ENCODE measurements at places on chromosomes 2 and 18. TPM values are rescaled to one million over a fixed set of nuclear protein-coding genes. Genes with fewer than 3 reads are reported as not detected.

PTPRM gene
- 59.6 TPM for total RNA-seq

IL36B gene
- total RNA-seq: not detected

SERPINB5 gene
- total RNA-seq: not detected

AGXT gene
- total RNA-seq: not detected

TEX44 gene
- total RNA-seq: not detected

DNA sequence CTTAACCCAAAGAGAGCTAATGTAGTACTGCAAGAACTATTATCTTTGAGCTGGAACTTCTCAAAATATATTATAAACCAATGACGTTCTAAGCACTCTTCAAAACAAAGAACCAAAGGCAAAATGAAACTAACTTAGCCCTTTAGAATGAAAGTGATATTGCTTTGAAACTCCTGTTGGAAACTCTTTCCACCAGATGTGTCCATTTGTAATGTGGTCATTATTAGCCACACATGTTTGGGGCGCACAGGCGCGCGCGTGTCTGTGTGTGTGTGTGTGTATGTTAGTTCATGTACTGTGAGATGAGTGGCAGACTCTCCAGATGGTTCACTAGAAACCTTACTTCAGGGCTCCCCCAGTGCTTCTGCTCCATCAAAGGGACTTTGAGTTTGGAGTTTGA is 323.4 kb downstream of the BCL11A start:
- no peak for DNase-seq

DNA sequence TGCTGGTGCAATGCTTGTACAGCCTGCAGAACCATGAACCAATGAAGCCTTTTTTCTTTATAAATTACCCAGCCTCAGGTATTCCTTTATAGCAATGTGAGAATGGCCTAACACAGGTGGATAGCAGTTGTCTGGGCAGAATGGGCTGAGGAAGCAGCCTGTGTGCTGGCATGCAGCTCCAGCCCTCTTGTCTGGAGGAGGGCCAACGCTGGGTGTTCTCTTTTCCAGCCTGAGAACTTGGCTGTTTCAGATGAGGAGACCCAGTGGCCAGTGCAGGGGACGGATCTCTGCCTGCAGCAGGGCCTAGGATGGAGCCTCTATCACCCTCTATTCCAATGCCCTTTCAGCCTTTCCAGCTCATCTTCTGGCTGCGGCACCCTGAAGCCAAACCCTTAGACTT is 58.8 kb downstream of the CTIF start:
- DNase-seq: no peak

DNA sequence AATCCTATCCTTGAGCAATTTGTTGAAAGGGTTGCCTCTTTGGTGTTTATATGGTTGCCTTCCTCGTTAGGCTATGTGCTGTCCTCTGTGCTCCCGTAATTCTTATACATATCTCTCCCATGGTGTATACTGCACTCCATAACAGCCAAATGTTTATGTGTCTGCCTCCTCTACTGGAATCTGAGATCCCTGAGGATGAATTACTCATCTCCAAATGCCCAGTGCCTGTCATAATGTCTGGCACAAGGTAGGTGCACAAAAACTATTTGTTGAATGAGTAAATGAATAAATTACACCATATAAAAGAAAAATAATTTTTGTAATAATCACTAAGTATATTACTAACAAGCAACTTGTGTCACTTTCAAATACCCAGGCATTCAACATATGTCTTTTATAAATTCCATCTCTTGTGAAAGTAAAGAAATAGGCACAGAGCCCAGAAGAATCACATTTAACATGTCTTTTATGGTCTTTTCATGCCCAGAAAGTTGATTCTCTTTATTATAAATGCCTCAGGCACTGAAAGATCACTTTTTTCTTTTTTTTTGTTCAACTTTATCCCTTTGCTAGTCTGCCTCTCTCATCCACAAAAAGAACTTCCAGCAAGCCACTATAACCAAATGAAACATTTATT is 164.9 kb downstream of the CCDC148 start:
- DNase-seq: no peak

DNA sequence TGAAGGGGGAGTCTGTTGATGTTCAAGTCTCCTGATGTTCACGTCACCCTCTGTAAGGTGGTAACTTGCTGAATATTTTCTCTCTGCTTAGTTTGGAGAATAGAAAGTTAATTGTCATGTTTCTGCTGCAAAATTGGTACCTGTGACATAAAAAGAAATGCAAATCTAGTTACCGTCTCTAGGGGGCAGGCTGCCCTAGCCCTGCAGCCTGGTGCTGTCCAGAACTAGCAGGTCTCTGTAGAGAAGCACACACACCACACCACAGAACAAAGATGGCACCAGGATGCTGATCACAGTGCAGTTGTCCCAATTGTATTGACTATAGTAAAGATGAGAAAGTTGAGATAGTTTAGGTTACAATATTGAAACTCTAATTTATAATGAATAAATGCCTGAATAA is 47.0 kb downstream of the SLC9A4 start:
- DNase-seq: no peak

DNA sequence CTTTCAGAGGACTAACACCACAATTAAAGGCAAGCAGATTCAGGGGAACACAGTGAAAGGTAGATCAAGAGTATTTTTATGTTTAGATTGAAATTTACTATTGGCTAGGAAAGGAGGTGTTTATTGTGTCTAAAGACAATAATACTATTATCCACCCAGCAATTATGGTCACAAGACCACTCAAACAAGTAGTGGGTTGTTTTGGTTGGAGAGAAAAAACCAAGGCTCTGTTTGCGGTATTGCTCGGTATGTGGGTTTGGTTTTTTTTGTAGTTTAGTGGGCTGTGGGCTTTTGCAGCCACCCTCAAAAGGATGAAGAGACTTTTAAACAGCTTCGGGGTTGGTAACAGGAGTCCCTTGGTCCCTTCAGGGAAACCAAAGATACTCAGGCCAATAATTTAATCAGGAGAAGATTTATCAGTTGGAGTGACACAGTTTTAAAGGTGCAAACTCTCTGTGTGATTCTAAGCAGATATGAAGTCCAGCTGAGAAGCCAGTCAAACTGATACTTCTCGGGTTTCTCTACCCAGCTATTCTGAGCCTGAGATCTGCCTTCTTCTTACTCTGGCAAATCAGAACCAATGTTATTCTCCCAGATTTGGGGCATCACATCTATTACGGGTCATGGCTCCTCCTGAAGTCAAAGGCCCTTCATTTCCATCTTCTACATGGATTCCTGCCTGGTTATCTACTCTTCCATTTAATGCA is 55.3 kb downstream of the DCC start:
- no peak for DNase-seq

DNA sequence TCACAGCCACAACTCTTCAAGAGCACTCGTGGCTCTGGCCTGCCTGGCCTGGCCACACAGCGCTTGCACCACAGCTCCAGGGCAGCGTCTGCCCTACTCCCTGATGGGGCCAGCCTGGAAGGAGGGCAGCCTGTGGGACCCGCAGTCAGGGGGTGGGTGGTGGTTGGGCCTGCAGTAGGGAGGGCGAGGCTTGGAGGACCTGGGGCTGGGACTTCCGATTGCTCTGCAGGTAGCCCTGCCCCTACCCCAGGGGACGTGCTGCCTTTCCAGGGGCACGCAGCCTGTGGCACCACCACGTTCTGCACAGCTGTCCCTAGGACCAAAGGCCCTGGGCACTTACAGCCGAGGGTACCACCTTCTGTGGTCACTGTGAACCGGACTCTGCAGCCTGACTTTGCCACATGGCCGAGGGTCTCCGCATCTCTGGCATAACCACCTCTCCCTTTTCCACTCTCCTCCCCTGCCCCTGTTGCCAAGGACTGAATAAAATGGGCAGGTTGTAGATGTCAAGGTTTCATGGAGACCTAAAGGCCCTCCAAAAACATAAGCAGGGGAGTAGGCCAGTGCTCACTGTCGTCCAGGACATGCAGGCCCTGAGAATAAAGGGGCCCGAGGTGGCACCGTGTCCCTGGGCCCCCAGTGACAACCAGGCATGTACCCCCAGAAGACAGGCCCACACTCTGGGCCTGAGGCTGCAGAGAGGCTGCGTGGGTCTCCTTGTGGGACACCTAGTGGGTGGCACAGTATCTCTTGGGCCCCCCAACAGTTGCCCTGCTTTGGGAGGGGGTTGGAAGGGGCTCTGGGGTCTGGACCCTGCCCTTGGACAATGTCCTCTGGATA is 87.3 kb downstream of the INHBB start:
- DNase-seq: no peak

DNA sequence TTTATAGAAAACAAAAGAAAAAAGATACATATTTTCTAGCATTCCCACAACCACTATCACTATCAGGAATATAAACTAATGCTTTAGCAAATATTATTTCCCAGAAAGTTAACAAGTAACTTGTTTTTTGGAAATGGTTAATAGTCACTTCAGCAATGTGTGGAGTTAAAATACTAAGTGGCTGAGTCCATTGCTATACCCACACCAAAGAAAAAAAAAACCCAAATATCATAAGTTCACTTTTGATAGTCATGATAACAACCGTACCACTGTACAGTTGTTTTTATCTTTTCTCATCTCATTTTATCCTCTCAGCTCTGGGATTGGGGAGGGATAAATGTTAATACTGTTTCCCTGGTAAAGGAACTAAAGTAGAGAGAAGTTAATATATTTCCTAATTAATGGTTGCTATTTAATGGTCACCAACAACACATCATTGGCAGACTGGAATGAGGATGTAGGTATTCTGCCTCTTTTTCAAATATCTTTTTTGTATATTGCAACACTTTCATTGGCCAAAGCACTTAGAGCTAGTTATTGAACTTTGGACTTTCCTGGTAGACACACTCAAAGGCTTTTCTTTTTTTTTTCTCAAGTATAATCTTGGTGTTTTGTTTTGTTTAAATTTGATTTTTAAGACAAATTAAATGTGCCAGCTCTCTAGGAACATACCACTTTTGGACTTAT is 18.4 kb upstream of the KANSL1L start:
- DNase-seq: no peak

- no peak for DNase-seq
These were observed 53.6 kb downstream of the CCDC68 start for GRCh38 chr18:54905629-54906028.

DNA sequence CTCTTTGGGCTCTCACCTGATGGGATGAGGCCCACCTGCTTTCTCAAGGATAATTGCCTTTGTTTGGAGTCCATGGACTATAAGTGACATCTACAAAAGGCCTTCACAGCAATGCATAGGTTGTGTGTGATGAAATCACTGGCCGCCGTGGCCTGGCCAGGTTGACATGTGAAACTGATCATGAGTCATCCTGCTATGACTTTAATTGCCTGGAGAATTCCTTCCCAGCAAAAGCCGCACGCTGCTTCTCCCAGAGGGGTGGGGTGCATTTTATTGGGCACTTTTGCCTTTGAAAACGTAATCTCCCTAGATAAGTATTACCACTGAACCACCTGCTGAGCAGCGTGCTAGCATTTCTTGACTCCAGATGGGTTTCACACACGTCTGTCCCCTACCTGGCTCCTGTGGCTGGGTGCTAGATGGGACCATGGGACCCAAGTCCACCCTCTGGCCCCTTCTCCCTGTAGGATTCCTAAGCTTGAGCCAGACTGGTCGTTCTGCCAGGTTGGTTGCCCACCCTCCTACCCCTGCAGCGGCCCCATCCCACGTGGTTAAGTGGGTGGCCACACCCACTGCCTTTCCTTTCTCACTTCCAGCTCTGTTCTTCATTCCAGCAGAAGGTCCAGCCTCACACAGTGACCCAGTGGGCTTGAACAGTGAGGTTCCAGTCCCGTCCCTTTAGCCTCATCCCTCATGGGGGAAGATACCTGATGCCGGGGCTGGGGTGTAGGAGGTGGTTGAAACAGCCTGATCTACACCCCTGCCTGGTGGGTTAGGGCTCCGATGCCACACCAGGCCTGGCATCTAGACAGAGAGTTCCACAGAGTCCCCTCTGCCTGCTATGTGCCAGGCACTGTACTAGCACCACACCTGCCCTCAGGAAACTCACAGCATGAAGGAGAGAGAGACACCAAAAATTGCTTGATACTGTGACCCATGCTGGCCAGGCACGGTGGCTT is 89.6 kb downstream of the GBX2 start:
- DNase-seq: peak; percentile 86

DNA sequence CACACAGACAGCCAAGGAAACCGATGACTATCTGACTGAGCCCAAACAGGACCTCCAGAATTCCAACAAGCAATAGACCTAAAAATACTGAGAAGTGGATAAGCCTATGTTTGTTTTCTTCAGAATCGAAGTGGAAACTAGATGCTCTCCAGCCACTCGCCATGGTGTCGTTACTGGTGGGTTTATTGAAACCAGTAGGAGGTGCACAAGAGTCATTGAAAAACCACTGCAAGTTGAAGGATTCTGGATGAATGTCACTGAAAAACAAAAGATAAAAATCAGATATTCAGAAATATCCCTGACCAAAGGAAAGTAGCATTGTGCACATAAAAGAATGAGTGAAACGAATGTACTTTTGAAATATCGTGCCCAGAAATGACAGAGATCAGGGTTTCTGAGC is 15.3 kb downstream of the TM4SF20 start:
- DNase-seq: no peak

GRCh38 chr2:205678541-205679142 is 3.7 kb upstream of the NRP2 start:
- no peak for DNase-seq

DNA sequence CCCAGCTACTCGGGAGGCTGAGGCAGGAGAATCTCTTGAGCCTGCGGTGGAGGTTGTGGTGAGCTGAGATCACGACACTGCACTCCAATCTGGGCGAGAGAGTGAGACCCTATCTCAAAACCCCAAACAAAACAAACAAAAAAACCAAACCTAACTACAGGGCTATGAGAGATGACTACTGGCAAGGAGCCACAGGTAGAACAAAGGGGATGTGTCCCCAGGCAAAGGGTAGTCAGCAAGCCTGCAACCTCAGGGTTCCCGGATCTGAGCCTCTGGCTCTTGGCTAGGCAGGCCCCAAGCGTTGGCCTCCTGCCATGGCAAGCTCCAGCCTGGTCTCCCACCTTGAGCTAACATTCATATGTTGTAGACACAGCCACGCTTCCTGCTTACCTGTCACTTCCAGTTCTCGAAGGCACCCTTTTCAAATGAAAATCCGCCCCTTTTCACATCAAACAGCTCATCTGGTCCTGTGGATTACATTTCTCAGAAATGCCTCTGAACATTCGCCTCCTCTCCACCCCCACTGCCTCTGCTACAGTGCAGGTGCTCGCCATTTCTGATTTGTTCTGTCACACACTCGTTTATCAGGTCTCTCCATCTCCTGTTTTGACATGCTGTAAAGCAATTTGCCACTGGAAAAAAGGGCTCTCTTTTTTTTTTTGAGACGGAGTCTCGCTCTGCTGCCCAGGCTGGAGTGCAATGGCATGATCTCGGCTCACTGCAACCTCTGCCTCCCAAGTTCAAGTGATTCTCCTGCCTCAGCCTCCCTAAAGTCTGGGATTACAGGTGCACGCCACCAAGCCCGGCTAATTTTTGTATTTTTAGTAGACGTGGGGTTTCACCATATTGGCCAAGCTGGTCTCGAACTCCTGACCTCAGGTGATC is 13.1 kb upstream of the ACTR3 start:
- DNase-seq: peak; percentile 58

DNA sequence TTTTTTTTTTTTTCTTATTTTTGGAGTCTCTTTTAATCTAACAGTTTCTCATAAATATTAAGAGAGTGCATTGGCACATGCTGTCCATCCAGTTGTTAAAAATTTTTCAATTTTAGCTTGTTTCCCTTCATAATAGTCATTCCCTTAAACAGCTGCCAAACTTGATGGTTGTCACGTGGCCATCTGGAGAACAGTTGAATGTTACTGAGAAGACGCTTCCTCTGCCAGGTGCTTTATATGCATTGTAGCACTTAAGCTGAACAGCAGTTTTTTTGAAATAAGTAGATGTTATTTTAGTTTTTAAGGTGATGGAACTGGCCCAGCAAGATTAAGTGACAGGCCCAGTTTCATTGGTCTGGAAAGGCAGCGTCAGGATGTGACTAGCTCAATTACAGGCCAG is 3.3 kb downstream of the SMARCAL1 start:
- no peak for DNase-seq
